ENCODE measurements at places on chromosomes 3 and 15. TPM values are rescaled to one million over a fixed set of nuclear protein-coding genes. Genes with fewer than 3 reads are reported as not detected.

DNA sequence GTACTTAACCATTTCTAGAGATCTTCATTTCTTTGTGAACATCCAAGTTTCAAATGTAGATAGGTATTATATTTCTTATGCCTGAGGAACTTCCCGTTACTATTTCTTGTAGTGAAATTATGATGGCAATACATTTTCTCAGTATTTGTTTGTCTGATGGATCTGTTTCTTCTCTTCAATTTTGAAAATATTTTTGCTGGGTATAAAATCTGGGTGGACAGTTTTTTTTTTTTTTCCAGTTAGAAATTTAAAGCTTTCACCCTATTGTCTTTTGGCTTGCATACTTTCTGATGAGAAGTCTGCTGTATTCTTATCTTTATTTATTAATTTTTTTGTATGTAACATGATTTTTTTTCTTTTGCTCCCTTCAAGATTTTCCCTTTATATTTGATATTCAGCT is 175.8 kb downstream of the SV2B start:
- DNase-seq, result no peak
- H3K27me3 ChIP-seq, result peaks cover 3% of the 10 kb centered on the region
- H3K4me3 ChIP-seq, result no peak overlapping the region
- peaks cover 5% of the 10 kb centered on the region for H3K4me1 ChIP-seq
- no peaks in the 10 kb centered on the region for H3K36me3 ChIP-seq
- no peak overlapping the region for H3K27ac ChIP-seq

GRCh38 chr15:61083081-61083787 is 145.9 kb downstream of the RORA start:
- H3K27me3 ChIP-seq, result no peaks in the 10 kb centered on the region
- H3K4me3 ChIP-seq, result no peak overlapping the region
- no peak overlapping the region for H3K27ac ChIP-seq

DNA sequence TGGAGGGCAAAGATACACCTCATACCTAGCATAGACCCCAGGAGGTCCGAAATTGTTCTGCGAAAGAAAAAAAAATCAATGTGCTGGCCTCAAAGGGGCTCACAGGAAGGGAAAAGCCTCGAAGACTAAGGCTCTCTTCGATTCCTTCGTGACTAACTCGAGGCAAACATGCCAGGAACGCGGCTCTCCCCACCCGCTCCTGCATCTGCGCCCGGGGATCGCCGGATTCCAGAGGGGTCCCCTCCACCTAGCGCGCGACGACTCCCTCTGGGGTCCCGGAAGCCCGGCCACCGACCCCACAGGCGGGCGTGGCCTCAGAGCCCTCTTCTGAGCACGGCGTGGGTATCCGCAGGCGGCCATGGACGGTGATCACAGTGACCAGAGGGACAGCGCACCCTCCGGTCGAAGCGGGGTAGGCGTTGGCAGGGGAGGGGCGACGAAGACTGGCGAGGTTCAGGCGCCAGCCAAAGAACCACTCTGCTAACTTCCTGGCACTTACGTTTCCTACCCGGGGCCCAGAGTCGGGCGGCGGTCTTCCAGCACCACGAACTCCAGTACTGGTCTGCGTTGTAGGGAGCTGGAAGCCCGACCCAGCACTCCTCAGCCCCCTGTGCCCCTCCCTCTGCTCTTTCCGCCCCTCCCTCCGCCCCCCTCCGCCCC is 515 bp upstream of the EIF3J start:
- H3K4me1 ChIP-seq, result peaks cover 36% of the 10 kb centered on the region
- H3K27ac ChIP-seq, result peak overlapping the region; percentile 87
- H3K27me3 ChIP-seq, result no peaks in the 10 kb centered on the region

Gene SLC9C1
- not detected for total RNA-seq

DNA sequence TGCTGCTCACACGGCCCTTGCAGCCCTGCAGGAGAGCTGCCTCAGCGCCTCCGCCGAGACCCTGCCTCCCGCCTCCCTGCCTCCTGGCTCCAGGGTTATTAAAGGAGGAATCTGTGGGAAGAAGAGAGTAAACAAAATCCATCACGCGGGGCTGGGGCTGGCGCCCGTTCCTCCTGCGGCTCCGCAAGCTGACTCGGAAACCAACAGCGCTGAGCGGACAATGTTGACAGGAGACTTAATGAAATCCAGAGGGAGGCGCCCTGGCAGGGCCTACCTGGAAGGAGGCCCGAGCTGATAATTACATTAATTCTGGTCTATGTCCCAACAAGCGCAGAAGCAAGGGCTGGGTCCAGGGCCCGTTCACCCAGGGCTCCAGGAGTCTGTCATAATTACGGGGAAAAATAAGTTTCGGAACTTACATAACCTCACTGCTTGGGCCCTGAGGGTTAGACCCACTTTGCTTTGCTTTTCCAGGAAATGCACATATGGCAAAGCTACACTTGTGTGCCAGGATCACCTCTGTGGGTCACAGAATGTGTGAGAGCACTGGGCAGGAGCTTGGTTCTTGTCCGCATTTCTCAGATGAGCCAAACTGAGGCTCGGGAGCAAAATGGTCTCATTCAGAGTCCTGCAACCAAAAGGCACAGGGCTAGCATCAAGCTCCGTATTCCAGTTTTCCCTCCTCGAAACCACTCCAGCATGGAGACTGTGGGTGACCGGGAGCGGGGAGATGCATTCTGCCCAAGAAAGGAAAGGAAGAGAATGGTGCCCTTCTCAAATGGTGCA is 43.8 kb upstream of the SLC6A6 start:
- H3K27ac ChIP-seq, result no peak overlapping the region
- H3K4me1 ChIP-seq, result no peaks in the 10 kb centered on the region
- H3K4me3 ChIP-seq, result no peak overlapping the region
- no peaks in the 10 kb centered on the region for H3K27me3 ChIP-seq
- H3K36me3 ChIP-seq, result no peaks in the 10 kb centered on the region

- no peak for DNase-seq
- no peak overlapping the region for H3K4me3 ChIP-seq
- no peaks in the 10 kb centered on the region for H3K27me3 ChIP-seq
Measured at GRCh38 chr15:96005906-96006305, 324.6 kb upstream of the NR2F2 start.

DNA sequence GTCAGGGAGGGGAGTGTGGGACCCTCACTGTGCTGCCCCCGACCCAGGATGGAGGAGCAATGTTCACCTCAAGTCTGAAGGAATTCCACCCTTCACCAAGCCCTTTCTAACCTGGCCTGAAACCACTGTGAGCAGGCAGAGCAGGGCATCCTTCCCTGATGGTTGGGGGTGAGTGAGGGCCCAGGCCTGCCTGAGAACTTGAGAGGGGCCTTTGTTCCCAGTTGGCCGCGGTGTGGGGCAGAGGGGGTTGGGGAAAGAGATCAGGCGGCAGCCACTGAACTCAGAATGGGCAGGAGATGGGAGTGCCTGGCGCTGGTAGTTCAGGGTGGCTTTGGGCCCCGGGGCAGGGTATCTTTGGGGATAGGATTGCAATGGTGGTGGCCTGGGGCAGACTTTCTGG is 103.5 kb upstream of the RPL32 start:
- DNase-seq, result no peak
- H3K27me3 ChIP-seq, result no peaks in the 10 kb centered on the region
- peaks cover 34% of the 10 kb centered on the region for H3K4me1 ChIP-seq
- peaks cover 17% of the 10 kb centered on the region for H3K36me3 ChIP-seq
- H3K27ac ChIP-seq, result no peak overlapping the region
- no peak overlapping the region for H3K4me3 ChIP-seq

DNA sequence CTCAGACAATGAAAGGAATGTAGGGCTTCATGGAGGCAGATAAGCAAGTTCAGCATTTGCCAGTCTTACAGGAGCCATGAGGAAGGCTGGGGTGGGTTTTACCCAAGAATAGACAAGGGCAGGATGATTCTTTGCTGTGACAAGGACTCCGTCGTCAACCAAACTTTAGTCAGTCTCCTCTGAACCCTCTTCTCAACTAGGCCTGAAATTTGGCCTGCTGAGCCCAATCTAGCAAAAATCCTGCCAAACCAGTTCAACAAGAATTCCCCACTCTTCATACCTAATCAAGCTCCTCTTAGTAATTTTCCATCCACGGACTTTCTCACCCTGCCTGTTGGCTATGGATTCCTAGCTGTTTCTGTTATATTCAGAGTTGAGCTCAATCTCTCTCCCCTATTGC is 280.5 kb downstream of the TBL1XR1 start:
- no peaks in the 10 kb centered on the region for H3K36me3 ChIP-seq
- H3K27me3 ChIP-seq, result no peaks in the 10 kb centered on the region
- no peak overlapping the region for H3K27ac ChIP-seq
- H3K4me3 ChIP-seq, result no peak overlapping the region
- H3K4me1 ChIP-seq, result no peaks in the 10 kb centered on the region
- DNase-seq, result no peak

Gene SPATA12
- total RNA-seq, result not detected

Gene NDUFAF3
- total RNA-seq, result 86.3 TPM

DNA sequence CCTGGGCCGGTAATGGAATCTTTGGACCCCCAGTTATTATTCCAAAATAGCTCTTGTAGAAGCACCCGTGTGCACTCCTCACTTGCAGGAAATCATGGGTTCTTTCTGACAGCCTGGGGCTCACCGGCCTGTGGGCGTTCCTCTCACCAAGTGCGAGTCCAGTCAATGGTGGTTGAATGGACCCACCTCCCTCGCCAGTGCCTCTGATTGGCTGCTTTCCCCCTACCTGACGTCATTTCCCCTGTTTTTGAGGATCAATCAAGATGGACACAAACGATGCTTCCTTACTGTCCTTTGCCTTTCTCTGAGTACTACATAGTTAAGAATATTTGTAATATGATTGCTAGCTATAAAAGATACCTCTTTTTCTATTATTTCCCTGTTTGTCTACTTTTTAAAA is 18.1 kb downstream of the MOBP start:
- no peak for DNase-seq
- H3K27ac ChIP-seq, result no peak overlapping the region
- H3K36me3 ChIP-seq, result no peaks in the 10 kb centered on the region
- no peaks in the 10 kb centered on the region for H3K4me1 ChIP-seq
- no peak overlapping the region for H3K4me3 ChIP-seq

- H3K27me3 ChIP-seq, result no peaks in the 10 kb centered on the region
- H3K4me1 ChIP-seq, result peaks cover 60% of the 10 kb centered on the region
- peak overlapping the region; percentile 55 for H3K4me3 ChIP-seq
- DNase-seq, result no peak
Measured at GRCh38 chr3:46372492-46373359, 2.0 kb downstream of the CCR5 start.

Gene OR5H14
- total RNA-seq, result not detected

GRCh38 chr15:31954374-31955172 is 75.7 kb upstream of the CHRNA7 start:
- no peak overlapping the region for H3K4me3 ChIP-seq
- H3K27ac ChIP-seq, result no peak overlapping the region
- no peak for DNase-seq
- H3K4me1 ChIP-seq, result no peaks in the 10 kb centered on the region

GRCh38 chr15:66456211-66456610 is 41.4 kb downstream of the SNAPC5 start:
- H3K36me3 ChIP-seq, result no peaks in the 10 kb centered on the region
- H3K4me1 ChIP-seq, result peaks cover 7% of the 10 kb centered on the region
- no peak overlapping the region for H3K4me3 ChIP-seq
- no peak overlapping the region for H3K27ac ChIP-seq

Gene MCTP2
- 17.0 TPM for total RNA-seq
